ENCODE measurements at places on chromosomes 6 and 20. TPM values are rescaled to one million over a fixed set of nuclear protein-coding genes. Genes with fewer than 3 reads are reported as not detected.

DNA sequence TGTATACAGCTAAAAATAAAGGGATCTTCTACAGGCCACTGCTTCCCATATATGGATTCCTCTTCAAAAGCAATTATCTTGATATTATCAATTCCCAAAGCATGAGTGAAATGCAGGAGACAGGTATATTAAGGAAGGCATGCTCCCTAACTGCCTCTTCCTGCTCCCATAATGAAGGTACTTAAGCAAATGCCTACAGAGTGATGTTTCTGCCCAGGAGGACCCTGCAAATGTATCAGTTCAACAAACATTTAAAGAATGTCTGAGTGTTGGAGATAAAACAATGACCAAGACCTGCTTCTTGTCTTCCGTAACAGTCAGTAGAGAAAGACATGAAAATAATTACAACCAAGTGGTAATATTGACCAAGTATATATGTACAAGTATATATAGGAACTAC lies 4.2 kb downstream of the UBE2J1 start:
- no peak overlapping the region for H3K4me3 ChIP-seq
- no peaks in the 10 kb centered on the region for H3K4me1 ChIP-seq
- H3K27ac ChIP-seq: no peak overlapping the region
- no peaks in the 10 kb centered on the region for H3K36me3 ChIP-seq

GRCh38 chr6:345747-346385 lies 45.7 kb upstream of the IRF4 start:
- DNase-seq: no peak
- peaks cover 17% of the 10 kb centered on the region for H3K36me3 ChIP-seq
- H3K27ac ChIP-seq: no peak overlapping the region

DNA sequence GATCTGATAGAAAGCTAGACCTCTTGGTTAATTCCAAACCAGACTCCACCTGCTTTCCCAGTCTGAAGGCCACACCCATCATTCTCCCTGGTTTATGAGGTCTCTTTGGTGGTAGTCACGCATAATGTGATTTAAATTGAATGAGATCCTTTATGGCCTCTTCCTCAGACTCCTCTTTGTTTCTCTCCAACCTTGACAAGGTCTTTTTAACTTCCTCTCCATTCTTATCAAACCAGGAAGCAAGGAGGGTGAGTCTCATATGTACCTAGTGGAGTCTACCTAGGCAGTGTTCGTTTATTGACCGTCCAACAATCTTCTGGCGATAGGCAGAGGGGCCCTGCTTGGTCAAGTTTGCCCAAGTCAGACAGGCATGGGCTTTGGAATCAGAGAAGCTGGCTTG lies 184.2 kb upstream of the LAMP5 start:
- H3K27ac ChIP-seq: no peak overlapping the region
- no peaks in the 10 kb centered on the region for H3K27me3 ChIP-seq

- no peaks in the 10 kb centered on the region for H3K36me3 ChIP-seq
- H3K27me3 ChIP-seq: no peaks in the 10 kb centered on the region
- no peaks in the 10 kb centered on the region for H3K4me1 ChIP-seq
- no peak overlapping the region for H3K4me3 ChIP-seq
- no peak for DNase-seq
These were observed 193.5 kb downstream of the LRFN2 start for GRCh38 chr6:40393641-40394040.

DNA sequence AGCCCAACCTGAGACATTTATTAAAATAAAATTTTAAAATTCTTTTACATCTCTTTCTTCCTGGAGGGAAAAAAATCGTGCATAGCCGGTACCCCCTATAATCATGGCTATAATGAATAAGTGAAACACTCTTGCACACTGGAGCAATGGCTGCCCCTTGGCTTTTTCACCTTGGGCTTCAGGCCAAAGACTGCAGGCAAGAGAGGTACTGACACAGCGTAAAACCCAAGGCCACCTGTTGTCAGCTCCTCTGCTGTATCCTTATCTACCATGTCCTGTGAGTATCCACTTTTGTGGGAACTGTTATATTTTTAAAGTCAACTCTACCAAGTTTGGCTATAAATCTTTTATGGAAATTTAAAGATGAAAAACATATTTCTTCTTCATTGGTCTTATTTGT lies 23.0 kb upstream of the LY86 start:
- H3K27me3 ChIP-seq: no peaks in the 10 kb centered on the region
- no peak for DNase-seq
- H3K4me3 ChIP-seq: no peak overlapping the region
- H3K4me1 ChIP-seq: no peaks in the 10 kb centered on the region
- H3K36me3 ChIP-seq: no peaks in the 10 kb centered on the region
- no peak overlapping the region for H3K27ac ChIP-seq

DNA sequence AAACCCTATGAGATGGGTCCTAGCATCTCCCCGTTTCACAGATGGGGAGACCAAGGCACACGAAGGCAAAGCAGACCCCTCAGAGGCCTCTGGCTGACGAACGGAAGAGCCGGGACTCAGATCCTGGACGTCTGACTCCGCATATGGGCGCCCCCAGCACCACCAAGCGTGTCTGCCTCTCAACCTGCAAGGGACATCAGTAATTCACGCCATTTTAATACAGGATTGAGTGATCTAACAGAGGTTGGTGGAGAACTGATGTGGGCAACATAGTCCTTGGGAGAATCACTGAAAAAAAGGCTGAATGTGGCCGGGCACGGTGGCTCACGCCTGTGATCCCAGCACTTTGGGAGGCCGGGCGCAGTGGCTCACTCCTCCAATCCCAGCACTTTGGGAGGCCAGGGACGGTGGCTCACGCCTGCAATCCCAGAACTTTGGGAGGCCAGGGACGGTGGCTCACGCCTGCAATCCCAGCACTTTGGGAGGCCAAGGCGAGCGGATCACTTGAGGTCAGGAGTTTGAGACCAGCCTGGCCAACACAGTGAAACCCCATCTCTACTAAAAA lies 206.6 kb downstream of the DLL1 start:
- H3K36me3 ChIP-seq: no peaks in the 10 kb centered on the region
- H3K27me3 ChIP-seq: no peaks in the 10 kb centered on the region
- no peak overlapping the region for H3K4me3 ChIP-seq
- DNase-seq: no peak
- H3K4me1 ChIP-seq: no peaks in the 10 kb centered on the region
- H3K27ac ChIP-seq: no peak overlapping the region

- no peak overlapping the region for H3K27ac ChIP-seq
- no peak overlapping the region for H3K4me3 ChIP-seq
- no peak for DNase-seq
- no peaks in the 10 kb centered on the region for H3K36me3 ChIP-seq
- H3K27me3 ChIP-seq: no peaks in the 10 kb centered on the region
These were observed 34.4 kb downstream of the TENT5A start for GRCh38 chr6:81718126-81718525.

GRCh38 chr6:4658486-4658885 lies 117.7 kb upstream of the CDYL start:
- no peaks in the 10 kb centered on the region for H3K4me1 ChIP-seq
- H3K27ac ChIP-seq: no peak overlapping the region
- no peak for DNase-seq
- no peak overlapping the region for H3K4me3 ChIP-seq
- no peaks in the 10 kb centered on the region for H3K36me3 ChIP-seq

GRCh38 chr20:17504066-17504897 lies 26.9 kb downstream of the BFSP1 start:
- no peaks in the 10 kb centered on the region for H3K36me3 ChIP-seq
- peaks cover 6% of the 10 kb centered on the region for H3K4me1 ChIP-seq
- no peaks in the 10 kb centered on the region for H3K27me3 ChIP-seq

DNA sequence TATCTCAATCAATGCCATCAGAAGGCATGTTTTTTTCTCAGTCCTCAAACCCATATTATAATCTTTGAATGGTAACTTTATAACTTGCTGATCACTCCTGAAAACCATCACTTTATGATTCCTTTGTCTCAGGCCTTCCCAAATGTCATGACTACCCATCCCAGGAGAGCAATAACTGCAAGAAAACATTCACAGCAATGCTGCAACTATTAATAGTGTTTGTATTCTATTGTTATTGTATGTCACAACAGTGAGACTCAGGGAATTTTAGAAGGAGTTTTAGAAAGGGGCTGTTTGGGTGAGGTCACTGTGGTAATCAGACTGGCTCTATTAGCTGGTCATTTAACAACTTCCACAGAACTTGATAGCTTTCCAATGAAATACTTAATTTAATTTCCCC lies 301.4 kb upstream of the TBX18 start:
- H3K36me3 ChIP-seq: no peaks in the 10 kb centered on the region
- no peak for DNase-seq
- H3K27me3 ChIP-seq: no peaks in the 10 kb centered on the region
- H3K27ac ChIP-seq: no peak overlapping the region

GRCh38 chr6:169425628-169426370 lies 172.2 kb upstream of the THBS2 start:
- H3K4me3 ChIP-seq: no peak overlapping the region
- H3K27me3 ChIP-seq: no peaks in the 10 kb centered on the region
- H3K36me3 ChIP-seq: no peaks in the 10 kb centered on the region
- H3K27ac ChIP-seq: no peak overlapping the region
- no peak for DNase-seq

DNA sequence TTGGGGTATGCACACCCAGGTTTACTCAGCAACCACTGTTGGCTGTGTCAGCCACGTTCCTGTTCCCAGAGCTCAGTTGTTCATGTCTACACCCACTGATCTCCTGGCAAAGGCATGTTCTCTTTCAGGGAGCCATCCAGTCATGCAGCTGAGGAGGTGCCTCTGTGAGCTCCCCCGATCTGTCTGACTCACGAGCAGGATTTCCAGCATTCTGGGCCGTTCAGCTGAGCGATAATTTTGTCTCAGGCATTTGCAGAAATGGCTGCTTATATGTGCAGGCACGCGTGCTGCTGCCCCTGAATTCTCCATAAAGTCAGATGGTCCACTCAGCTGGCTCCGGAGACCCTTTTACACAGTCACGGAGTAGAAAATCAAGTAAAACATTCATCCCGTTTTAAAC lies 78.4 kb upstream of the IYD start:
- H3K4me3 ChIP-seq: no peak overlapping the region
- H3K27ac ChIP-seq: no peak overlapping the region
- no peak for DNase-seq
- H3K36me3 ChIP-seq: no peaks in the 10 kb centered on the region
- H3K4me1 ChIP-seq: no peaks in the 10 kb centered on the region

DNA sequence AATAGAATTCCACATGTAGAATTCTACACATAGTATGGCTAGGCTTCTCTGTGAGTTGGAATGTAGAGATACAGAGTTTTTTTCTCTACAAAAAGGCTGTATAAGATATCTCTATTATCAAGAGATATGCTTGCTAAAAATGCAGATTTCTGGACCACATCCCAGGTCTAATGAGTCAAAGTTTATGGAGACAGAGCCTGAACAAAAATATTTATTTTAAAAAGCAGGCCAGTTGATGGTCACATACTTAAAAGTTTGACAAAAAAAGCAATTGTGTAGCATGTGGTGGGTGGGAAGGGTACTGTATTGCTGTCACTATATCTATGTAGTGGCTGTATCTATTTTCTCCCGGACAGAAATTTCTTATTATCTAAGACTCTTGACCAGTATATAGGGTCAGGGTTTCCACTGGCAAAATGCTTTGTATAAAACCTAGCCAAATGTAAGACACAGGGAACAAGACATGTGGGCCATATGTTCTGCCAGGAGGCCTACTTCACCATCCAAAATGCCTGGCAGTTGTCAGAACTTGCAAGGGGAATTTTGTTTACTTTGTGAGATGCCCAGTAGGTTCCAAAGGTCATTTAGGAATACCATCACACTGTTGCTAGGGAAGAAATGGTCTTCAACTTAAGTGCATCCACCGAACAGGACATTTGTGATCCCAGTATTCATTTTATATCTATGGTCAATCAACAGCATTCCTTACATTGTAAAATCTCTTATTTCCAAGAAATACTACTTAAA lies 60.6 kb downstream of the SHPRH start:
- peaks cover 21% of the 10 kb centered on the region for H3K36me3 ChIP-seq
- no peak overlapping the region for H3K4me3 ChIP-seq
- H3K4me1 ChIP-seq: peaks cover 14% of the 10 kb centered on the region

DNA sequence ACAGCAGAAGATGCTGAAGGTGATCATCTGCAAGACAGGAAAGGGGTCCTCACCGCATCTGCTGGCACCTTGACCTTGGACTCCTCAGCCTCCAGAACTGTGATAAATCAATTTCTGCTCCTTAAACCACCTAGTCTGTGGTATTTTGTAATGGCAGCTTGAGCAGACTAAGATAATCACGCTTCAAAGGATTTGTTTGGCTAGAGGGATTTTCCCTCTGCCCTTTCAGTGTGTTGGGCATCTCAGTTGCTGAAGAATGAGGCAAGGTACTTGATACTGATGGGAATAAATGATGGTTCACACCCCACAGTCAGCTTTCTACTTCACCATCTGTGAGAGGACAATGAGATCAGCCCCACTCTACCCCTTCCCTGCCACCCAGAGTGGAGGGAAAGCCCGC lies 60.2 kb downstream of the ADAT2 start:
- H3K4me1 ChIP-seq: no peaks in the 10 kb centered on the region
- no peaks in the 10 kb centered on the region for H3K27me3 ChIP-seq
- H3K27ac ChIP-seq: no peak overlapping the region
- DNase-seq: no peak

- DNase-seq: no peak
- no peaks in the 10 kb centered on the region for H3K36me3 ChIP-seq
- H3K27ac ChIP-seq: no peak overlapping the region
- H3K4me3 ChIP-seq: no peak overlapping the region
- no peaks in the 10 kb centered on the region for H3K27me3 ChIP-seq
These were observed 51.3 kb downstream of the CD109 start for GRCh38 chr6:73747289-73747688.

- no peak overlapping the region for H3K4me3 ChIP-seq
- H3K4me1 ChIP-seq: no peaks in the 10 kb centered on the region
- H3K36me3 ChIP-seq: no peaks in the 10 kb centered on the region
These were observed 66.1 kb upstream of the CTNNBL1 start for GRCh38 chr20:37627767-37628130.

GRCh38 chr20:40849456-40849855 lies 160.4 kb upstream of the MAFB start:
- H3K4me3 ChIP-seq: no peak overlapping the region
- no peak overlapping the region for H3K27ac ChIP-seq
- no peaks in the 10 kb centered on the region for H3K4me1 ChIP-seq

CLPSL1 gene
- total RNA-seq: not detected

ENPP3 gene
- 1.1 TPM for total RNA-seq

FAM110A gene
- 0.95 TPM for total RNA-seq

KAT14 gene
- total RNA-seq: 18.5 TPM

NKAIN2 gene
- 0.82 TPM for total RNA-seq

RING1 gene
- 13.2 TPM for total RNA-seq

SOX12 gene
- total RNA-seq: 4.3 TPM

SAMD3 gene
- total RNA-seq: not detected

MICAL1 gene
- 7.8 TPM for total RNA-seq

STX16 gene
- total RNA-seq: 64.6 TPM

TREML1 gene
- total RNA-seq: 3.3 TPM

TSBP1 gene
- not detected for total RNA-seq

PRR18 gene
- 0.41 TPM for total RNA-seq

PLAGL1 gene
- 15.3 TPM for total RNA-seq

TENT5A gene
- total RNA-seq: 20.2 TPM
